ENCODE measurements at places on chromosomes 12 and 14. TPM values are rescaled to one million over a fixed set of nuclear protein-coding genes. Genes with fewer than 3 reads are reported as not detected.

IFNG-AS1 gene
- not detected for total RNA-seq

GRCh38 chr12:76940671-76941445 is 62.0 kb upstream of the CSRP2 start:
- DNase-seq, result no peak

- no peak for DNase-seq
These were observed 1261.2 kb downstream of the TMEM121 start for GRCh38 chr14:106787626-106788025.

PCNX4 gene
- 32.0 TPM for total RNA-seq

DNA sequence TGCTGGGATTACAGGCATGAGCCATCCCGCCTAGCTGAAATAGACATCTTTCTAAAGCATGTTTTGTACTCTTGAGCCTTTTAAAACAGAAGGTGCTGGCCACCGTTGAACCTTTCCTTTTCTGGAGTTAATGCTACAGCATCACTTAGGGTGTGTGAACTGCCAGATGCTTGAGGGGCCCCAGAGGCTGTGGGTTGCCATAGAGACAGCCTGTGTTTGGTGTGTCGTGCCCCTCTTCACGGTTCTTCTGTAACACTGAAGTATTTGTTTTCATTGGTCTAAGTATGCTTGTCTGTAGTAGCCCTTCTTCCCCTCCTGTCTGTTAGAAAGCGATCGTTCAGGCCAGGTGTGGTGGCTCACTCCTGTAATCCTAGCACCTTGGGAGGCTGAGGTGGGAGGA is 30.8 kb downstream of the PLEKHG3 start:
- DNase-seq, result peak; percentile 15

CELA1 gene
- not detected for total RNA-seq

FSCB gene
- not detected for total RNA-seq

DNA sequence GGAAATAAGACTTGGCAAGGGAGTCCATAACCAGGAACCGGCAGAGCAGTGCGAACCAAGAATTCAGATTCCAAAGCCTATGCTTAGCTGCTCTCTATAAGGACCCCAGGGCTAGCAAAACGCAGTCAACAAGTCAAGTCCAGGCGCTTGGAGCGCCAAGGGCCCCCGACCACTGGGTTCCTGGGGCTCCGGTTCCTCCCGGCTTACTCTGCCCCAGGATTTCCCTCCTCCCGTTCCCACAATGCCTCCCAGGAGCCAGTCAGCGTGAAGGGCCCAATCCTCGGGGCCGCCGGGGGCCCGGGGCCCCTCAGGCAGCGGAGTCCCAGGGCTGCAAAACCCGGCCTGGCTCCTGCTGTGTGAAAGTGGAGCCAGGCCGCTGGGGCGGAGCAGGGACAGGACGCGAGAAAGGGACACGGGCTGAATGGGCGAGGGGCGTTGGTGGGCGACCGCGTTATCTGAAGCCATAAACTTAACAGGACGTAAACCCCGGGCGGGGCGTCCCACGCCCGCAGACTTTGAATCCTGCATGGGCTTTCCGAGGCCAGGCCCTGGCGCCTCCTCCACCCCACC is 1.5 kb downstream of the KRT8 start:
- DNase-seq, result peak; percentile 89

DNA sequence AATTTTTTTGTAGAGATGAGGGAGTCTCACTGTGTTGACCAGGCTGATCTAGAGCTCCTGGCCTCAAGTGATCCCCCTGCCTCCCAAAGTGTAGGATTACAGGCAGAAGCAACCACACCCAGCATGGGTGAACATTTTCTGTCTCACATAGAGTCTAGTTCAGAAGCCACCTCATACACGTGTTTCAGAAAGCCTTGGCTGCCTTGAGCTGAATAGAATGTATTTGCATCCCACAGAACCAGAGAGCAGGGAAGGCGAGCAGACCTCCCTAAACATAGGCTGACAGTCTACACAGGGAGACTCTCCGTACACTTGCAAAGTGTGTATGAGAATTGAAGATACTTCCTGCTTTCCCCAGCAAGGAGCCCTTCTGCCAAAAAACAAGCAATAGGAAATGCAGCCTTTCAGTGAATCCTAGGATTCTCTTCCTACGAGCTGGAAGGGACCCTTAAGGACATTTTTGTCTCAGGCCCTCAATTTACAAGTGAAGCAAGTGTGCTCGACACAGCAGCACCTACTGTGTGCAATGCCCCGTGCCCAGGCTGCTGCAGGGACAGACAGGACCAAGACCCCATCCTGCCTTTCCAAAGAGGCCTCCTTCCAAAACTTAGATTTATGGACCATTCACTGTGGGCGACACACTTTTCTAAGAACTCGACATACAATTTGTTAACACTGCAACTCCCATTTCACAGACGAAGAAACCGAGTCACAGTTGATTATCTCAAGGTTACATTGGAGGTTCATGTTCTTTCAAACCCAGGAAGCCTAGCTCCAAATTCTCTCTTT is 11.2 kb downstream of the NUAK1 start:
- DNase-seq, result no peak

DNA sequence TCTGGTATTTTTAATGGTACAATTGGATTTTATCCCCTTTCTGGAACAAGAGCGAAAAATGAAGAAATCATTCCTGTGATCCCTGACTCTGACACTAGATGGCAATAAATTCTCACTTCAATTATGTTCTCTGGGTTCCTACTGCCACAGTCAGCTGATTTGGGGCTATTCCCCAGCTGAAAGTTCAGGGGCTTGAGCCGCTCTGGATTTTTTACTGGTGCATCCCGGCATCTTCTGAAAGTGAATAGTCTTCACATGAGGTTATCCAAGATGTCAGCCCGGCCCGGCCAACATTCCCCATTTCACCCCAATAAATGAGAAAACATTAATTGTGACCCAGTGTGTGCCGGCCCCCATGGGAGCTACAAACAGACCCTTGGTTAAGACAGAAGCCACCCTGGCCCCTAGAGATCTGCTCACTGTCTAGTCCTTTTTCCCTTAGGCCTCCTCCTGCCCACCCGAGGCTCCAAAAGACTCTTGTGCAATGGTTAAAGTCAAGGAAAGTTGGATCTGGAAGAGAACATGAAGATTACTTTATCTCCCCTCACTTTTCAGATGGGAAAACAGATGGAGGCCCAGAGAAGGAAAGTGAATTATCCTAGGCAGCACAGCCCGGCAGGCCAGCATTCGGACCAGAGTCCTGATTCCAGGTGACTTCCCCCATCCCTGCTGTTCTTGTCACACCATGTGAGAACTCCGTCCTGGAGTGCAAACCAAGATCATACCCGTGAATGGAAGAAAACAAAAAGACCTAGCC is 20.8 kb downstream of the CKAP4 start:
- DNase-seq, result peak; percentile 49

YLPM1 gene
- total RNA-seq, result 59.7 TPM

SMCO2 gene
- not detected for total RNA-seq

GRCh38 chr12:78886719-78887407 is 22.3 kb downstream of the SYT1 start:
- no peak for DNase-seq

DNA sequence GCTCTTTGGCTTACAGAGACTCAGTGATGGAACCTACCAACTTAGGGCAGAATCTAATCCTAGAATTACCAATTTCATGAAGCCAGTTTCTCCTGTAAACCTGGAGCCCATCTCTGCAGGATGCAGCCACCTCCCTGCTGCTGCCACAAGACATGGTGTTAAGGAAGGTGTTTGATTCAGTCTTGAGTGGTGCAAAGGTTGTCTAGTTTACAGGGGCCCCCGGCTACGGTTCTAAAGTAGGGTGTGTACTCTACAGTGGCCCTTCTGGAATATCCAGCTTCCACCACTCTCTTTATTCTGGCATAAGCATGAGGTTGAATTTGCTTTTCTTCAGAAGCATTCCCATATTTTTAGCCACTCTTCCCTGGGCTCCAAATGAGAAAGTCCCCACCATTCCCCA is 154.1 kb upstream of the GRIP1 start:
- DNase-seq, result no peak

- no peak for DNase-seq
These were observed 116.9 kb upstream of the CCDC196 start for GRCh38 chr14:66369157-66369697.

SBNO1 gene
- total RNA-seq, result 33.4 TPM

ACIN1 gene
- total RNA-seq, result 143 TPM

DNA sequence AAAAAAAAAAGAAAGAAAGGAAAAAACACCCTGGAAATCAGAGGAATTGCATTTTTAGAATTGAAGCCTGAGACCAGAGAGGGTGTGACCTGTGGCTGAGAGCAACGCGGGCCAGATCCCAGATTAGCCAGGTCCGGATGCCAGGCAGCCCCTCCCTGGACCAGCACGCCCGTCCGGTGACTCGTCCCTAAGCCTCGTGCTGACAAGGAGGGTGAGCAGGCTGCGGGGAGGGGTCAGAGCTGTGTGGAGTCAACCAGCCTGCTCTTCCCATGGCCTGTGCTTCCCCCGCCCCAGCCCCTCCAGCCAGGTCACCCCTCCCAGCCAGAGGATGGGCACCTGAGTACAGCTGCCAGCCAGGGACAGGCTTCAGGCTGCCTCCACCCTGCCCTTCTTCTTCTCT is 4.2 kb upstream of the KLC1 start:
- DNase-seq, result peak; percentile 85

GRCh38 chr12:42589465-42590329 is at the start of gene PRICKLE1:
TSS of gene PRICKLE1 (minus strand) at chr12:42589746. CDS start at chr12:42472516, 117,230 bp downstream.
- peak; percentile 52 for DNase-seq

- DNase-seq, result no peak
These were observed 10.1 kb downstream of the AKAP6 start for GRCh38 chr14:32339188-32339587.

DNA sequence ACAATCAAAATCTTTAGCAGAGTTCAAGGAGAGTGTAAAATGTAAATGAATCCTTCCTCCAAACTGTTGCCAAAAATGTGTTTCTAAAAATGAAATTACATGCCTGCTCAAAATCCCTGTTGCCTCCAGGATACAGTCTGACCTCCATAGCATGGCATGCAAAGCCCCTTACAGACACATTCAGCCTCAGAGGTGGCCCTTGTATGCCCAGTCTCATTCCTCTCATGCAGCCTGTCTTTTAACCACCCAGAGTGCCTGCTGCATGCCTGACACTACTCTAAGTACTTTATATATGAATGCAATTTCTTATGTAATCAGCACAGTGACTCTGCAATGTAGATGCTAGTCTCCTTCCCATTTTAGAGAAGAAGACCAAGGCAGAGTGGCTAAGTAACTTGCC is 24.4 kb upstream of the PTPRQ start:
- DNase-seq, result no peak

GRCh38 chr12:65121049-65121955 is at the start of gene WIF1:
TSS of gene WIF1 (minus strand) at chr12:65121305. CDS start at chr12:65121191, 114 bp downstream.
- peak; percentile 14 for DNase-seq

GRCh38 chr14:100891051-100891450 is 12.5 kb downstream of the RTL1 start:
- no peak for DNase-seq

DNA sequence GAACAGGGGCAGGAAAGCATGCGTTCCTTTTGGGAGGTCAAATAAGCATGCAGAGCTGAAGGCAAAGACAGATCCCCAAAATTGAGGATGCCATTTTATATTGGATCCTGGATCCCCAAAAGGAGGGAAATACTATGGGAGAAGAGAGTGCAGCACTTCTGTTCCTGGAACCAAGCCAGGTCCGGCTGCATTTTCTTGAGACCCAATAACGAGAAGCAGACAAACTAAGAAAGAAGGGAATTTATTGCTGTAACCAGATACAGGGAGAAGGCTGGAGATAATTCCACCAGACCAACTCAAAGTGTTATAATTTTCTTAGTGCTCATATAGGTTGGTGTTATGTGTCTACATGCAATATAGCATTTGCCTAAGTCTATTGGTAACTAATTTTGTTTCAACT is 60.8 kb downstream of the PDE6H start:
- DNase-seq, result no peak

OVCH1 gene
- total RNA-seq, result 0.70 TPM
